ENCODE measurements at places on chromosomes 5 and 9.

DNA sequence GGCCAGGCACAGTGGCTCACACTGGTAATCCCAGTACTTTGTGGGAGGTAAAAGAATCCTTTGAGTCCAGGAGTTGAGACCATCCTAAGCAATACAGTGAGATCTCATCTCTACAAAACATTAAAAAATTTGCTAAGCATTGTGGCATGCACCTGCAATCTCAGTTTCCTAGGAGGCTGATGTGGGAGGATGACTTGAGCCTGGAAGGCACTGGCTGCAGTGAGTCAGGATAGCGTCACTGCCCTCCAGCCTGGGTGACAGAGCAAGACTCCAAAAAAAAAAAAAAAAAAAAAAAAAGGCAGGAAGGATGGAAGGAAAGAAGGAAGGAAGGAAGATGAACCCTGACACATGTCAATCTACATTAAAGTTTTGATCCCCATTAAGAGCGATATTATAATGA is 1452.2 kb upstream of the ACO1 start:
- no peak for DNase-seq

GRCh38 chr9:121394292-121394691 is 24.2 kb upstream of the STOM start:
- no peak for DNase-seq

GRCh38 chr5:72619251-72619650 is 112.0 kb upstream of the ZNF366 start:
- no peak for DNase-seq

DNA sequence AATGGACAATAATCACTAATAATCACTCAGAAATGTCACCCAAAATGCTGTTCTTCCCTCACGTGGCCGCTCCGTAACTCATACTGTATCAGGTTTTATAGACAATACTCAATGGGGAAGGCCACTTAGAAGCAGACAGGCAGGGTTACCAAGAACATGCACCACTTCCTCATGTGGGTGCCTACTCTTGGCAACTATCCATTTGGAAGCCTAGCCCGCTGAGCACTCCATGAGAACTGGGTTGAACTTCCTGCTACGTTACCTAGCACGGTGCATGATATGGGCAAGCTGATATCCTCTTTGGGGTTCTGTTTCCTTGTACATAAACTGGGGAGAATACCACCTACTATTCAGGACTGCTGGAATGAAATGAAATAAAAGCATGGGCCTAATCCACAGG is 14.3 kb downstream of the DAP start:
- no peak for DNase-seq

- DNase-seq: no peak
These were observed 36.4 kb downstream of the RASGEF1C start for GRCh38 chr5:180172447-180173197.

DNA sequence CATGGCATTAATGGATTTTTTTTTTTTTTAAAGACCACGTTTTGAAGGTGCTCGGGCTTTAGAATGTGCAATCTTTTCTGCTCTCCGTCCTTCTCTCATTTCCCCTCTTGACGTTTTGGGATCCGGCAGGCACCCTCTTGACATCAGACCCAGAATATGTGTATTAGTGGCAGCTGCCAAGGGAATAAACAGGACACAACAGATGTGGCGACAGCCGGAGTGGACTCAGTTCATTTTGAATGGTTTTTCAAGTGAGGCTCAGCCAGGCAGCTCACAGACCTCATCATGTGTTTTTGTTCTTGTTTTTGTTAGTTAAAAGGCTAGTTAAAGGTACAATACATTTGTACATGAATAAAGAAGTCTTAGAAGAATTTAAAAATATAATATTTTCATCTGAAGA is 365.0 kb upstream of the SEMA6A start:
- no peak for DNase-seq

DNA sequence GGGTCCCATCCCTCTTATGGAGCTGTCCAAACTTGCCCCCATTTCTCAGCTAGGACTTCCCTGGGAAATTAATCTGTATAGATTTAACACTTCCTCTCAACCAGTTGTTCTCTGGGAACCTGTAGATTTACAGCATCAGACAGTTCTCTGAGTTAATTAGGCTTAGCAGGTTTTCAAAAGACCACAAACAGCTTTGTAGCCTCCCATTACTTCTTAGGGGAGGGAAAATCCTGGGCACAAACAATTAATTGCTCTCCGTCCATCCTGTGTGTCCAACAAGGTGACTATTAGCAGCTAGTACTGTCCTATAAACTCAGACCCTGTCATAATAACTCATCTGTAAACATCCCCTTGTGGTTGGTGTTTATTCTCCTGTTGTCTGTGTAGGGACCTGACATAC is 197.9 kb downstream of the GOLPH3 start:
- DNase-seq: no peak

- no peak for DNase-seq
These were observed 10.5 kb downstream of the PSD2 start for GRCh38 chr5:139806111-139806510.

GRCh38 chr5:111792471-111793058 is 35.6 kb upstream of the NREP start:
- DNase-seq: no peak

GRCh38 chr9:75754080-75754479 is 136.4 kb upstream of the PCSK5 start:
- DNase-seq: no peak

DNA sequence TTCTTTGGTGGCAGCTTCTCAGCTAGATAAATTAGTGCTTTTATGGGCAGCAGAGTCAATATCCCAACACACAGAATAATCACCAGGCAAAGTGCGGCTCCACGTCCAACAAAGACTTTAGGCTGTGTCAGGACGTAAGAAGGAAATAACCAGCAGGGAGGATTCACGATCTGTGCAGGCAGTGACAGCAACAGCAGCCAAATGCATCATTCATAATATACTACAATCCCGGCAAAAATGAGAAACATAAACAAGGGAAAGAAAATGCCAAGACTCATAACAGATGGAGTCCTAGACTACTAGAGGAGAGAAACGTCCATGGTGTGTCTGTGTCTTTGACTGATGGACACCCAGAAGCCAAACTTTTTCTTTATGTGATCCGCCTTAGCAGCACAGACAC is 100.7 kb downstream of the LMNB1 start:
- DNase-seq: no peak

- no peak for DNase-seq
These were observed 457.7 kb downstream of the EFNA5 start for GRCh38 chr5:107213025-107213424.

GRCh38 chr9:96721303-96721702 is 56.6 kb downstream of the ZNF510 start:
- DNase-seq: no peak

DNA sequence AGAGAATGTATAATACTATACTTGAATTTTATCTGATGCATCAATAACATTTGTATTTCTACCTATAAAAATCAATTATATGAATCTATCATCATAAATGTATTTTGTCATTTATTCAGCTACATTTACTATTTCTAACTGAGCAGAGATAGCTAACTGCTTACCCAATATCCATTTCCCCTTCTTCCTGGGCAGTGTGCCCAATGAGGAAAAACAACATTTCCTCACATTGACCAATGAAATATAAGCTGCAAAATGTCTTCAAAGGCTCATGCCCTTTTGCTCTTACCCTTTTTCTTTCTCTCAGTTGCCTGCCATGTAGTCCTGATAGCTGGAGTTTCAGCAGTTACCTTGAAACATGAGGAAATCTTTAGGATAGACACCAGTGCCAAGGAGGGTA is 385.8 kb upstream of the PCSK5 start:
- no peak for DNase-seq

- DNase-seq: no peak
These were observed 15.2 kb downstream of the NACC2 start for GRCh38 chr9:136079916-136080246.

- DNase-seq: no peak
These were observed 498 bp downstream of the HAUS6 start for GRCh38 chr9:19102181-19102630.

GRCh38 chr9:99356512-99356971 is 134.5 kb downstream of the SEC61B start:
- DNase-seq: no peak

DNA sequence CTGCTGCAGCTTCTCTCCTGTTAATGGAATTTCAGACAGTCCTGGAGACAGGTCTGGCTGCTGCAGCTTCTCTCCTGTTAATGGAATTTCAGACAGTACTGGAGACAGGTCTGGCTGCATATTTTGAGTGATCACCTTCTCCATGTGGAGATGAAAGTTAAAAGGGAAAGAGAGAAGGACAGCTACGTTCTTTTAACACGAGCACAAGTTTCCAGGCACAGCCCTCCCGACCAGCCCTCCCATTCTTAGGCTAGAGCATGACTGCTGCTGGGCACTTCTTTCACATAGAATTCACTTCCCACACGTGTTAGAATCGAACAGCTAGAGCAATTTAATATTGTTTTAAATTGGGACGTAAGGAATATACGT is 133.3 kb upstream of the DMRT1 start:
- no peak for DNase-seq

DNA sequence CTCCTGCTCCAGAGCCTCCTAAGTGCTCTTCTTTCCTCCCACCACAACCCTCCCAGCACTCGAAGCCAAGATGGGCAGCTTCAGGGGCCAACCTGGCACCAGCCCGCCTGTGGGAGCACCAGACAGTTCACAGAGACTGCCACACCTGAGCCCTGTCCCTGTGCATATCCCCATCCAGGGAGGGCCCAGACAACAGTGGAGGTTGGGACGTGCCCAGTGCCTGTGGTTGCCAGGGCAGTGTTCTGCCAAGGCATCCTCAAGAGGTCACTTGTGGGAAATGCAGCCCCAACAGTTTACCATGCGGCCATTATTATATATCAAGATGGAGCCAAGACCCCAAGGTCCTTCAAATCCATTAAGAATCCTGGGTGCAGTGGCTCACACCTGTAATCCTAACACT is 23.0 kb upstream of the TRIO start:
- DNase-seq: peak; percentile 24

DNA sequence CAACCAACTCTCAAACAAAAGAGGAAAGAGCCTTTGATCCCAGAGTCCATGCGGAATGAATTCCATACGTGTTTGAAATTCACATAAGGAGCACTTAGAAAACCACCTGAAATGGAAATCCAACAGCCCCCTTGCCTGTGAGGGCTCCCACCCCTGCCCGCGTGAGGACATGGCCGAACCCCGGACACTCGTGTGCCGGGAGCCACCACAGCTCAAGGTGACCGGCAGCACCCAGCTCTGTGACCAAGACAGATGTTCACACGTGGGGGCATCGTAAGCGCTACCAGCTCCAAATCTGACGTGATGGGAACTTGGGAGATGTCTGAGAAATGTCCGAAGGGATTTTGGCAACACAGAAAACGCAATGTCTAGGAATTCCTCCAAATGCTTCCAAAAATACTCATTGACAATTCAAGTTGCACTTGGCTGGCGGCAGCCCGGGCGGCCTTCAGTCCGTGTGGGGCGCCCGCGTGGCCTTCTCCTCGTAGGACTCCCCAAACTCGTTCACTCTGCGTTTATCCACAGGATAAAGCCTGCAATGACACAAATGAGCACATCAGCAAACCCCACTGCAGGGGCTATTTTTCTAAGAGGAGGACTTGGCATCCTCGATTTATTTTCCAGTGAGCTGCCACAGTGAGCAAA is 23.2 kb upstream of the TERT start:
- DNase-seq: no peak

DNA sequence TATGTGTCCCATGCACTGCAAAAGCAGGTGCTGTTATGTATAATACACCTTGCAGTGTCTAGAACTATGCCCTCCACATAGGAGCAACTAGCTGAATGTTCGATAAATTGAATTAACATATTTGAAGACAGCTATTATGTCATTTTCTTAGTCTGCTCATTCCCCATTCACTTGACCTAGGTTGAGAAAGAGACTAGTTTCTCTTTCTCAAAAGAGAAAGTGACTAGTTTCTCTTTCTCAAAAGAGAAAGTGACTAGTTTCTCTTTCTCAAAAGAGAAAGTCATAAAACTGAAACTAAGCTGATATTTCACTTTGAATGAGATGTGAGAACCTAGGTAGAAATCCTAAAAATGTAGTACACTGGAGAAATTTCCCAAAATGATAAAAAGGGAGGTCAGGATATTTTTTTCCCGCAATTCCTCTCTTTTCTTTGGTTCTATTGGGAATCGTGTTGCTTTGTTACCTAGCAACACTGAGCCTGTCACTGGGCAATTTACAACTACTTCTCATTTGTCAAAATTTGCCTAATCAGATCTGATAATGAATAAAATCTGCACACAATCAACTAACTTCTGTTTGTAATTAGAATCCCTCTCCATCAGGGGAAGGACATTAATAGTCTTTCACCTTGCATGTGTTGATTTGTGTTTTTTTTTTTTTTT is 132.0 kb upstream of the GRIA1 start:
- DNase-seq: no peak

- no peak for DNase-seq
These were observed 426.3 kb upstream of the MEF2C start for GRCh38 chr5:89309268-89309667.

- DNase-seq: no peak
These were observed 85.2 kb downstream of the EHMT1 start for GRCh38 chr9:137703842-137704508.

GRCh38 chr5:116419258-116419657 is 155.4 kb downstream of the SEMA6A start:
- peak; percentile 6 for DNase-seq

DNA sequence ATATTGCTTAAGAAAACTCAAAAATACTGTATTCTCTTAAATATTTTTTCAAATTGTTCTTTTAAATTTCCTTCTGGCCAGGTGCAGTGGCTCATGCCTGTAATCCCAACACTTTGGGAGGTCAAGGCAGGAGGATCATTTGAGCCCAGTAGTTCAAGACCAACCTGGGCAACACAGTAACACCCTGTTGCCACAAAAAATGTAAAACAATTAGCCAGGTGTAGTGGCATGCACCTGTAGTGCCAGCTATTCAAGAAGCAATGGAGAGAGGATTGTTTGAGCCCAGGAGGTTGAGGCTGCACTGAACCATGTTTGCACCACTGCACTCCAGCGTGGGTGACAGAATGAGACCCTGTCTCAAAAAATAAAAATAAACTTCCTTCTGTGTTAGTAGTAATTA is 94.3 kb downstream of the STRBP start:
- DNase-seq: no peak

GRCh38 chr5:125181159-125181558 is 434.7 kb upstream of the ZNF608 start:
- DNase-seq: no peak

GRCh38 chr9:76414661-76415060 is 20.4 kb upstream of the RFK start:
- DNase-seq: no peak

GRCh38 chr5:115381911-115382662 is 85.6 kb upstream of the CCDC112 start:
- DNase-seq: no peak

- peak; percentile 90 for DNase-seq
These were observed at the start of the genes C9orf78 and USP20 for GRCh38 chr9:129835128-129835859. TSS of gene C9orf78 (minus strand) at chr9:129835275. CDS start at chr9:129835221, 54 bp downstream. TSS of gene USP20 (plus strand) at chr9:129835458. CDS start at chr9:129852556, 17,098 bp downstream.

GRCh38 chr5:156913719-156914370 is 49.2 kb downstream of the TIMD4 start:
- DNase-seq: peak; percentile 13

Data from NCI-H187 (cell line).